Activated effector memory CD4-positive, alpha-beta T cell treated with Interleukin-2 at 50 U/mL for 16 hours (primary cell): ENCODE measurements at places on chromosomes 5 and 9.

DNA sequence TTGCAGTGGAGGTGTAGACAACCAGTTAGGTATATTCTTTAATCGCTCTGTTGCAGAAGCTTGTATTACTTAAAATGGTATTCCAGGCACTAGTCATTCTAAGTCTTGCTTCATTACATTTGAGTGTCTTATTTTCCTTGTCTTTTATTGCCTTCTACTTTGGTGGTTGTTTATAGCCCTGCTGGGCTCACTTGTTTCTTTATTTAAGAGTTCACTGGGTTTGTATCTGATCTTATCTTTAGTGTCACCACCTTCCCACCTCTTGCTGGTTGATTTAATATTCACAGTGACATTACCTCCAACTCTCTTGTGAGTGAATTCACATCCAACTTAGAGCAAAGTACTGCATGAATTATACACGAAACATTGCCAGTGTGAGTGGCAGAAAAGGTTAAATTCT is 83.6 kb upstream of the BNC2 start:
- no peak for DNase-seq

- DNase-seq: no peak
These were observed 66.6 kb downstream of the RGS3 start for GRCh38 chr9:113530022-113530635.

GRCh38 chr5:151338734-151339133 is 8.6 kb downstream of the SLC36A2 start:
- no peak for DNase-seq

GRCh38 chr9:35795695-35796094 is 4.3 kb downstream of the NPR2 start:
- no peak for DNase-seq

GRCh38 chr9:13439685-13440476 is 160.4 kb upstream of the MPDZ start:
- DNase-seq: no peak

GRCh38 chr9:129491487-129491855 is 129.4 kb downstream of the C9orf50 start:
- DNase-seq: no peak

DNA sequence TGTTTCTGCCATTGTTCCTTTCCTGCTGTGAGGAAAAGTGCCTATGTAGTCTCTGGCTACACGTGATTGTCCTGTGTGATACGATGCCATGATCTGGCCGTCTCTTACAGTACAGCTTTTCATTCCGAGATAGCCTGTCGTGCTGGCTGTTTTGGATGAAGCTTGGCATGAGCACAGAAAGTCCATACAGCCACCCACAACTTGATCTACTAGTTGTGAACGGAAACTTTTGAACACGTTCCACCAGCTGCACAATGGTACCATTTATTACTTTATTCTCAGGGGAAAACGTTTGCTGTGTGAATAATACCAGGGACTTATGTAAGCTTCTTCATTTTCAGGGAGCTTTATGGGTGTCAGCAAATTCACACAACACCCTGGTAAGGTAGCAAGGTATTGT is 217.6 kb upstream of the ANKRD55 start:
- no peak for DNase-seq

- no peak for DNase-seq
These were observed 427.8 kb downstream of the KDM4C start for GRCh38 chr9:7185612-7186011.
